ENCODE measurements at places on chromosomes 12 and 14. TPM values are rescaled to one million over a fixed set of nuclear protein-coding genes. Genes with fewer than 3 reads are reported as not detected.

GRCh38 chr14:65168840-65169239 is 66.5 kb upstream of the MAX start:
- no peak for DNase-seq

GRCh38 chr14:83870546-83871270 is 1659.2 kb upstream of the FLRT2 start:
- DNase-seq, result peak; percentile 84

GRCh38 chr12:100199347-100200149 is 1.1 kb upstream of the ACTR6 start:
- peak; percentile 18 for DNase-seq

- DNase-seq, result peak; percentile 84
These were observed 24.1 kb upstream of the UBC start for GRCh38 chr12:124938587-124938986.

DNA sequence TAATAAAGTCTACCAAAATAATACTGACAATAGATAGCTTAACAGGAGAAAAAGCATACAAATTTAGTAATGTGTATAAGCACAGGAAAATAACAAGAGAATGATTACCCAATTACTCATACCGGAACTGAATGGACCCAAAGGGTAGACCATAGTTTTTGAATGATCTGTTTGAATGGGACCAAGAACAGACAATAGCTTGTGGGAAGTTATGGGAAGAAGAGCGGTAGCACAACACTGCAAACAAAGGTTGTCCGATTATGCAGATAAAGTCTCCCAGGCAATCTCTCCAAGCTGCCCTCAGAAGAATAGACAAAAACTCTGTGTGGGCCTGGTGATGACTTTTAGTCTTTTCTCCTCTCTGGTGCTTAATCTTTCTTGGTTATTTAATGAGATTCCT is 96.6 kb upstream of the NEDD1 start:
- no peak for DNase-seq

GRCh38 chr12:115394496-115395220 is 710.7 kb upstream of the TBX3 start:
- peak; percentile 37 for DNase-seq

DNA sequence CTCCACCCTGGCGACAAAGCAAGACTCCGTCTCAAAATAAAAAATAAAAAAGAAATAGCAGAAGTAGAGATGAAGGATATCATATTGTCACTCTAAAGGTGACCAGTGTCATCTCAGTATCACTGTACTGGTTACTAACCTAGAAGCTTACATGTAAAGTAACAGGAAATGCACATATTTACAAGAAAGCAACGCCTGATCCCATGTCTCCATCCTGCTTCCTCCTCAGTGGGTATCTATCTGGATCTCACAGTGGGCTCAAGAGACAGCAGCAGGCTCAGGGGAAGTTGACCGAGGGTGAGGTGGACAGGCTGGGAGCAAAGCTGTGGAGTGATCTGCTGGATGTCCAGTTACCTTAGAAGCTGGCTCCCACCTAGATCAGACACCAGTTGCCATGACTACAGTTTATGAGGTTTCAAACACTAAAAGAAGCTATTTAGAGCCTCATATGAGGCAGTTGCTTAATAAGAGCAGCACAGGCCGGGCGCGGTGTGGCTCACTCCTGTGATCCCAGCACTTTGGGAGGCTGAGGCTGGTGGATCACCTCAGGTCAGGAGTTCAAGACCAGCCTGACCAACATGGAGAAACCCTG is 10.5 kb downstream of the MTRFR start:
- no peak for DNase-seq

The KLRB1 gene
- total RNA-seq, result not detected

Data from umbilical cord (tissue), 2 donors.